ENCODE measurements at places on chromosomes 11 and 22.

GRCh38 chr11:62504158-62504973 lies 42.2 kb downstream of the AHNAK start:
- no peaks in the 10 kb centered on the region for H3K27me3 ChIP-seq
- peak overlapping the region; percentile 77 for H3K27ac ChIP-seq

DNA sequence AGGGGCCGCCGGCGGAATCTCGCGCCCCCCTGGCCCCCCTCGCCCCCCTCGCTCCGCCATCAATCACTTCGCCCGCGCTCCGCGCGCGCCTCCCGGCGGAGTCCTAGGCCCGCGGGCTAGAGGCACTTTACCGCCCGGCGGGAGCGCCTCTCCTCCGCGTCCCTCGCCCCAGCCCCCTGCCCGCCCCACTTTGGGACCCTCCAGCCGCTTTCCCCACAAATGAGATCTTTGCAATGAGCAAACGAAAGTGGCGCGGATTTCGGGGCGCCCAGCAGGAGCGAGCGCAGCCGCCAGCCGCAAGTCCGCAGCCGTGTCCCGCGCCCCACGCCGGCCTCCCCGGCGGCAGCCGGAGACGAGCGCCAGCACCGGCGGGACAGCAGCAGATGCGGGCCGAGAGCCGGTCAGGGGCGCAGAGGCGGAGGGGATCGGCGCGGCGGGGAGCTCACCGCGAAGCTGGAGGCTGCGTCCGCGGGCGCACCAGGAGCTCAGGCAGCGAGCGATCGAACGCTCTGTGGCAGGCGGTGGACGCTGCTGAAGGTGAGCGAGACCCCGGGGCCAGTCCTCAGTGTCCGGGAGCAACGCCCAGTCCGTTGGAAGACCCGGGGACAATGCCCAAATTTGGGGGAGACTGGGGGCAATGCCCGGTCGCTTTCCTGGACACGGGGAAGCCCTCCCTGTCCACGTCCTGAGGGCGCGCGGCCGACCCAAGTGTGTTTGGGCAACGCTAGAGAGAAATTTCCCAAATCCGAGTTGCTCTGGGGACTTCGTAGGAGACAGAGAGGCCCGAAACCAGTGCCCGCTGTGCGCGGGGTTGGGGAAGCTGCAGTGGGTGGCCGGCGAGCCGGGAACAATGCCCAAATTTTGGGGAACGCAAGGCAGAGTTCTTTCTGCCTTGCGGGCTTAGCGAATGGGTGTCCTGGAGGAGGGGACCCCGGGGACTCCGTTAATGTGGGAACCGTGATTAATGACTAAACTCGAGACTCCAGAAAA lies 1.5 kb upstream of the IGF2 start:
- peaks cover 9% of the 10 kb centered on the region for H3K4me1 ChIP-seq
- no peak overlapping the region for H3K27ac ChIP-seq
- DNase-seq, result peak; percentile 38

GRCh38 chr11:71395263-71395560 lies 53.0 kb downstream of the DHCR7 start:
- no peaks in the 10 kb centered on the region for H3K4me1 ChIP-seq
- no peak for DNase-seq
- no peaks in the 10 kb centered on the region for H3K36me3 ChIP-seq
- H3K27me3 ChIP-seq, result no peaks in the 10 kb centered on the region

- H3K27me3 ChIP-seq, result no peaks in the 10 kb centered on the region
- H3K4me3 ChIP-seq, result peak overlapping the region; percentile 40
- DNase-seq, result no peak
- no peak overlapping the region for H3K27ac ChIP-seq
These were observed 9.8 kb downstream of the MRPL48 start for GRCh38 chr11:73797457-73797856.

- H3K27me3 ChIP-seq, result no peaks in the 10 kb centered on the region
- no peaks in the 10 kb centered on the region for H3K36me3 ChIP-seq
- H3K4me3 ChIP-seq, result no peak overlapping the region
- DNase-seq, result no peak
- H3K27ac ChIP-seq, result no peak overlapping the region
These were observed 20.6 kb downstream of the BCO2 start for GRCh38 chr11:112195951-112196351.

GRCh38 chr11:64222651-64223000 lies 3.4 kb downstream of the TRPT1 start:
- no peak for DNase-seq
- H3K27me3 ChIP-seq, result no peaks in the 10 kb centered on the region
- no peak overlapping the region for H3K27ac ChIP-seq
- H3K4me3 ChIP-seq, result no peak overlapping the region
- peaks cover 33% of the 10 kb centered on the region for H3K36me3 ChIP-seq

- H3K27ac ChIP-seq, result no peak overlapping the region
- H3K4me1 ChIP-seq, result peaks cover 35% of the 10 kb centered on the region
- no peak overlapping the region for H3K4me3 ChIP-seq
- no peak for DNase-seq
- no peaks in the 10 kb centered on the region for H3K27me3 ChIP-seq
These were observed 33.6 kb downstream of the TMEM184B start for GRCh38 chr22:38239101-38239761.

- DNase-seq, result no peak
- no peaks in the 10 kb centered on the region for H3K36me3 ChIP-seq
- H3K27ac ChIP-seq, result no peak overlapping the region
- no peaks in the 10 kb centered on the region for H3K27me3 ChIP-seq
These were observed 17.2 kb downstream of the MYEOV start for GRCh38 chr11:69310934-69311766.
